RPMI7951 (cell line): ENCODE measurements at places on chromosomes 16 and 17.

- DNase-seq, result no peak
These were observed 199.9 kb downstream of the RBFOX1 start for GRCh38 chr16:7532534-7532933.

GRCh38 chr16:19128454-19129200 lies 14.9 kb downstream of the ITPRIPL2 start:
- no peak for DNase-seq

GRCh38 chr17:34375426-34375997 lies 12.5 kb upstream of the CCL1 start:
- DNase-seq, result no peak

- DNase-seq, result no peak
These were observed 339.8 kb upstream of the SALL1 start for GRCh38 chr16:51490866-51491265.

DNA sequence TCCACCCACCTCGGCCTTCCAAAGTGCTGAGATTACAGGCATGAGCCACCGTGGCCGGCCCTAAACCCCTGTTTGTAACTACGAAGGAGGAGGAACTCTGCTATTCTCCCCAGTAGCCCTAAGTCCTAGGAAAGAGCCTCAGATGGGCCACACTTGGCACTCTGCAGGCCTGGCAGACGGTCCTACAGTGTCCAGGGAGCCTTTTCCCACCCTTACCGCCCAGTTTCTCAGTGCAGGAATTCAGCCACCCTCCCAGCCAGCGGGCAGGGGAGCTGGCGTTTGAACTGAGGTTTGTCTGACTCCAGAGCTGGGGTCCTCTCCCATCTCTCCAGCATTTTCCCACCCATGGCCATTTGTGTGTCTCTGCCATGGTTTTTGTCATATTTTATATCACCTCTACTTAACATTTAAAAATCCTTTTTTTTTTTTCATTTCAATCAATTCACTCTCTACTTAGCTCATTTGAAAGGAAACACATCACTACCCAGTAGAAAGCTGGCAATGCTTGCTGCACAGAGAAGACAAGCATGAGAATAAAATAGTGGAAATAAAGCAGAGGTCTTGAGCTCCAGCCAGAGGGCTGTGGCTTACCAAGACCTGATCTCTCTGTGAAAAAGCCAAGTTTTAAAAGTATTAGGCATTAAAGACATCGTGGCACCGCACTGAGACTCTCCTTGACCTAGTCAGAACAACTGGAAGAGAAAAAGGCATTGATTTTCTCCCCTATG lies 34.9 kb downstream of the BCO1 start:
- no peak for DNase-seq

- DNase-seq, result no peak
These were observed 9.4 kb downstream of the THRA start for GRCh38 chr17:40072040-40072734.

DNA sequence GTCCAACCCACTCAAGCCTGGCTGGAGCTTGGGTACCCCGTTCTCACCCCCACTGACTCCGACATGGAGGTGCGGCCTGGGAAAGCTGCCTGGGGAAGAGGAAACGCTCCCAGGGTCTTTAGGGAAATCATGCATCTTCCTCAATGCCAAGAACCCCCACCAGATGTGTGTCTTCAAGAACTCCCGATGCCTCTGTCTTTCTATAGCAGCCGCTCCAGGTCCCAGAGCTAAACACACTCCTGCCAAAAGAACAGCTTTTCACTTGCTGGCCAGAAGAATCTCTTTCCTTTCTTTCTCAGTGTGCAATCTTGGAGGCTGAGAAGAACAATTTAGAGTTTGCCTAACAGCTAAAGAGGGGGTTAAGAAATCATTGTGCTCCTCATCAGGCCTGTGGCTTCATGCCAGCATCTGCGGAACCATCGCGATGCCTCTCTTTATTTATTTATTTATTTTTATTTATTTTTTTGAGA lies 41.1 kb upstream of the MTSS2 start:
- DNase-seq, result no peak

DNA sequence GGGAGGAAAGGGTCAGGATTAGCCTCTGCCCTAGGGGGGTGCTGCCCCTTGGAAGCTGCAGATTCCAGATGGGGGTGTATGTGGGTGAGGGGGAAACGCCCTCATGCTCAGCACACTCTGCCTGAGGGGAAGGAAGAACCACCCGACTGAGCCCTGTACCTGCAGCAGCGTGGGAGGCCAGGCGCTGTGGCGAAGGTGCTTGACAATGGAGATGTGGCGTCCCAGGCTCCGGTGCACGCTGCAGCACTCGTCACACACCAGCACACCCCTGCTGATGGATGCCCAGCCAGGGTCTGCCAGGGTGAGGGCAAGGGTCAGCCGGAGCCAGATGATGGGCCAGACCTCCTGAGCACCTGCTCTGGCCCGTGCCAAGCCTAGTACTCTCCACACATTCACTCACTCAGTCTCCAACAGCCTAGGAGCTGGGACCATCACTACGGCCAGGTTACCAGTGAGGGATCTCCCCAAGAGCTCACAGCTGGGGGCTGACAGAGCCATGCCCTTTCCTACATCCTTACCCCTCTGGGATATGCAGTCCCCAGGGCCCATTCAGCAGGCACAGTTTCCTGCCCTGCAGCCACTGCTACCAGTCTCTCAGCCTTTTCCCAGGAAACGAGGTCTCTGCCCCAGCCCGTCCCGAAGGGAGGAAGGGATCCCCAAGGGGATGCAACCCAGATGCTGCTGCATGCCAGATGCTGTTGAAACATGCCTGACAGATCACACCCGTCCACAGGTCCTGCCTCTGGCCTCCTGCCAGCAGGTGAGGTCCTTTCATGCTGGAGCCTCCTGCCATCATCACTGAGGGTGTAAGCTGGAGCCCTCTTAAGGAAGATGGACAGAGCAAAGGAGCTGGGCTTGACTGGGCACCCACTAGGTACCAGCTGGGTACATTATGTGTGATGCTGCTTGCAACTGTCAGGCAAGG lies 5.9 kb downstream of the GIT1 start:
- DNase-seq, result no peak

- DNase-seq, result no peak
These were observed 9.9 kb downstream of the CASC3 start for GRCh38 chr17:40150276-40150675.

DNA sequence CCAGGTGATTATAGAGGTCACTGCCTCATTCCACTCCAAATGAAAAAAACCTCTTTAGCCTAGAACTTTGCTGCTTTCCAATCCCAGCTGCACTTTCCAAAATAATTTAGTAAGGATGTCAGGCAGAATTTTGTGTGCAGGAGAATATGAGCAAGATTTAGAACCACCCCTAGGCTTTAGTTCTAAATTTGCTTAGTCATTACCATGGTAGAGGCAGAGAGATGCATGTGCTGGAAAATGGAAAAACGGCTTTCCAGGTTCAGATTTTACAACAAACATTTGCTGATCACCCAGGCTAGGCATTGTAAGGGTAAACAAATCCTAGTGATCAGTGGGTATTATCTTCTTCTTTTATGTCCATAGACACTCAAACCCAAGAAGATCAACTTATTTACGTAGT lies 6.3 kb downstream of the KRT26 start:
- DNase-seq, result no peak

GRCh38 chr17:59287891-59288290 lies 43.6 kb upstream of the YPEL2 start:
- no peak for DNase-seq

GRCh38 chr17:59254742-59255141 lies 34.4 kb downstream of the GDPD1 start:
- DNase-seq, result no peak

- DNase-seq, result no peak
These were observed 4.6 kb downstream of the IGFBP4 start for GRCh38 chr17:40447806-40448205.
